Pancreas (tissue), 10 donors: ENCODE measurements at places on chromosomes 3 and 15.

DNA sequence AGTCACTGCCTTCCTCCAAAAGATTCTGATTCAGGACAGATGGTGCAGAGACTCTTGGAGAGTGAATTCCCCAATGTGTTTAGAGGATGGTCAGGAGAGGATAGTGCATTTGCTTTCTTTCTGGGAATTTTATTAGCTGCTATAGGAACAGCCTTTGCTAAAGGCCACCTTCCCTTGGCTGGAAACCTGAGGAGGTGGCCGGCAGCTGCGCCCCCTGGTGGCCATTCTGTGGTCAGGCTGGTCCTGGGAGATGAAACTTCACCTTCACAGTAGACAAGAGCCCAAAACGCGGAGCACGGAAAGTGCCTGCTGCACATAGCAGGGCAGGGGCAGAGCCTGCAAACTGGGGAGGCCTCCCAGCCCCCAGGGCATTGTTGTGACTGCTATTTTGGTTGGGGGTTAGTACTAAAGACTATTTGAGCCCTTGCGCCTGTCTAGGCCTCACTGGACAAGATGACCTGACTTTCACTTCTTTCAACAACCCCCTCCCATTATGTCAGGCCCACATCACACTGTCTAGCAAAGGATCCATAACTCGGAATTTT is 34.3 kb downstream of the SEC22C start:
- H3K27me3 ChIP-seq: no peaks in the 10 kb centered on the region
- peaks cover 21% of the 10 kb centered on the region for H3K4me1 ChIP-seq
- H3K27ac ChIP-seq: no peak overlapping the region
- H3K4me3 ChIP-seq: no peak overlapping the region

- no peaks in the 10 kb centered on the region for H3K27me3 ChIP-seq
- no peaks in the 10 kb centered on the region for H3K36me3 ChIP-seq
- DNase-seq: no peak
- H3K4me1 ChIP-seq: no peaks in the 10 kb centered on the region
- H3K27ac ChIP-seq: no peak overlapping the region
These were observed 56.3 kb downstream of the SLCO2A1 start for GRCh38 chr3:133973249-133973980.

DNA sequence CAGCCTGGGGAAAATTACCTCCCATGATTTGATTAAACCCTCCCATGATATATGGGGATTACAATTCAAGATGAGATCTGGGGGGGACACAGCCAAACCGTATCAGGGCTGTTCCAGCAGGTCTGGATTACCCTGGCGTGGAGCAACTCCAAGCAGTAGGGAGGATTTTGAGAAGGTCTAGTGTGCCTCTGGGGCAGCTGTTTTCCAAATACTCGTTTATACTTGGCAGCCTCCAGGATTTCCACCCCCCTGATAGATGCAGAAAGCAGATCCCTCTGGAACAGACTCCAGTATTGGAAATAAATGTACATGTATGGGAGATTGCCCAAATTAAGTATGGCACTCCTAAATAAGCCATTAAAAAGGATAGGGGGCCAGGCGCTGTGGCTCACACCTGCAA is 7.7 kb upstream of the IRAK2 start:
- no peaks in the 10 kb centered on the region for H3K4me1 ChIP-seq
- no peaks in the 10 kb centered on the region for H3K36me3 ChIP-seq
- H3K27me3 ChIP-seq: no peaks in the 10 kb centered on the region
- DNase-seq: no peak
- H3K4me3 ChIP-seq: no peak overlapping the region

- DNase-seq: no peak
- H3K4me1 ChIP-seq: peaks cover 7% of the 10 kb centered on the region
- no peak overlapping the region for H3K27ac ChIP-seq
- H3K4me3 ChIP-seq: no peak overlapping the region
These were observed 1.9 kb upstream of the SPG21 start for GRCh38 chr15:64991536-64992135.

- DNase-seq: no peak
- H3K27ac ChIP-seq: no peak overlapping the region
- no peaks in the 10 kb centered on the region for H3K36me3 ChIP-seq
- H3K4me1 ChIP-seq: no peaks in the 10 kb centered on the region
These were observed 272.9 kb upstream of the BCHE start for GRCh38 chr3:166110102-166110501.

GRCh38 chr15:25739687-25740121 is 123.4 kb downstream of the ATP10A start:
- H3K36me3 ChIP-seq: no peaks in the 10 kb centered on the region
- H3K4me3 ChIP-seq: no peak overlapping the region
- H3K27ac ChIP-seq: no peak overlapping the region
- DNase-seq: no peak
- H3K4me1 ChIP-seq: no peaks in the 10 kb centered on the region
- peaks cover 5% of the 10 kb centered on the region for H3K27me3 ChIP-seq

GRCh38 chr15:88897142-88897455 is 1.8 kb upstream of the HAPLN3 start:
- H3K27me3 ChIP-seq: no peaks in the 10 kb centered on the region
- H3K27ac ChIP-seq: no peak overlapping the region
- H3K4me1 ChIP-seq: peaks cover 7% of the 10 kb centered on the region
- no peak for DNase-seq
- H3K36me3 ChIP-seq: no peaks in the 10 kb centered on the region

DNA sequence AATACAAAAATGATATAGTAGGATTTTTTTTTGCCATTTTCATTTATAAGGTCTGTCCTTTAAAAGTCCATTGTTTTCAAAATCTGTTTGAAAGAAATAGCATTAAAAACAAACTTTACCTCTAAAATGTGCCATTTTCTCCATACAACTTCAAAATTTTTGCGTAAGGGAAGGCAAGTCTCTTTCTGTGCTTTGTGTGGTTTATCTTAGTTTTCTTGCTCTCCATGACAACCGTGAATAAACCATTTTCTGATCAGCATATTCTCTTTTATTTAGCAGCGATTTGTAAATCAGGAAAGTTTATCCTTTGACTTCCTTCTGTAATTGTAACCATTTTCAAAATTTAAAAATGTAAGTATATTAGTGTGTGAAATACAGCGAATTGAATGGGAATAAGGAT is 147.9 kb upstream of the CGNL1 start:
- no peak overlapping the region for H3K4me3 ChIP-seq
- no peaks in the 10 kb centered on the region for H3K4me1 ChIP-seq
- no peaks in the 10 kb centered on the region for H3K36me3 ChIP-seq
- H3K27me3 ChIP-seq: no peaks in the 10 kb centered on the region
- H3K27ac ChIP-seq: no peak overlapping the region

DNA sequence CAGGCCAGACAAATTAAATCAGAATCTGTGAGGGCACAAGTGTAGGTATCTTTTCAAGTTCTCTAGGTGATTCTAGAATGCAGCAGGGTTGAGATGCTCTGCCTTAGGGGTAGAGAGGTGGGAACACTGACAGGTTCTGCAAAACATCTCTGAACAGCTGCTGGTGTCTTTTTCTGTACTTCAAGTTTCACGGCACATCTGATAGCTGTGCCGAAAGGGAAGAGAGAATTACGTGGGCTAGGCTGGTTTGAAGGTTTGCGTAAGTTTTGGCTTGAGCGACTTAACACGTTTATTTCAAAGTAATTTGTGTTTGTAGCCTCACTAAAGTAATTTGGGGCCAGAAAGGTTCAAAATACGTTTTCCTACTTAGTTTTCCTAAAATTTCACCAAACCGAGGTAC is 22.5 kb downstream of the PXK start:
- no peak overlapping the region for H3K4me3 ChIP-seq
- no peaks in the 10 kb centered on the region for H3K36me3 ChIP-seq
- no peak for DNase-seq
- H3K27ac ChIP-seq: no peak overlapping the region
- no peaks in the 10 kb centered on the region for H3K27me3 ChIP-seq

- no peaks in the 10 kb centered on the region for H3K27me3 ChIP-seq
- H3K4me1 ChIP-seq: no peaks in the 10 kb centered on the region
- DNase-seq: no peak
- H3K36me3 ChIP-seq: no peaks in the 10 kb centered on the region
- no peak overlapping the region for H3K4me3 ChIP-seq
These were observed 17.1 kb upstream of the EPHB3 start for GRCh38 chr3:184544513-184544861.

GRCh38 chr3:31831591-31831990 is 149.5 kb downstream of the OSBPL10 start:
- no peaks in the 10 kb centered on the region for H3K36me3 ChIP-seq
- no peaks in the 10 kb centered on the region for H3K4me1 ChIP-seq
- no peak for DNase-seq
- no peak overlapping the region for H3K4me3 ChIP-seq

- peak overlapping the region; percentile 22 for H3K4me3 ChIP-seq
- no peaks in the 10 kb centered on the region for H3K36me3 ChIP-seq
- H3K27me3 ChIP-seq: no peaks in the 10 kb centered on the region
These were observed 46.4 kb downstream of the DNASE1L3 start for GRCh38 chr3:58164199-58164879.

DNA sequence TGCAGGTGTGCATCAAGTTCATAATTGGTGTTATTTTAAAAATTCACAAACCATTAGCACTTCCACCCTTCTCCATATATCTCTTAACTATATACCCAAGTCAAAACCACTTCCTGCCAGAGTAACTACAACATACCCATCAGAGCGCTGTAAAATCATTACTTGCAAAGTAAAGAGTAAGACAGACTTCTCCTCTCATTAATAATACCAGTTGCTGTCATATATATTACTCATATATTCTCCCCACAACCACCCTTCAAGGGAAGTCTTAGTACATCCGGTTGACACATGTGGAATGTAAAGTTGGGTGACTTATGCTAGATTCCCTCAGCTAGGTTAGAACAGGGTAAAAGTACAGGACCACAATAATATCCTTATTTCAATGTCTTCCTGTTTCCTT is 5.6 kb downstream of the TERC start:
- H3K36me3 ChIP-seq: no peaks in the 10 kb centered on the region
- no peak overlapping the region for H3K4me3 ChIP-seq
- no peaks in the 10 kb centered on the region for H3K27me3 ChIP-seq
- H3K4me1 ChIP-seq: no peaks in the 10 kb centered on the region
- no peak for DNase-seq

DNA sequence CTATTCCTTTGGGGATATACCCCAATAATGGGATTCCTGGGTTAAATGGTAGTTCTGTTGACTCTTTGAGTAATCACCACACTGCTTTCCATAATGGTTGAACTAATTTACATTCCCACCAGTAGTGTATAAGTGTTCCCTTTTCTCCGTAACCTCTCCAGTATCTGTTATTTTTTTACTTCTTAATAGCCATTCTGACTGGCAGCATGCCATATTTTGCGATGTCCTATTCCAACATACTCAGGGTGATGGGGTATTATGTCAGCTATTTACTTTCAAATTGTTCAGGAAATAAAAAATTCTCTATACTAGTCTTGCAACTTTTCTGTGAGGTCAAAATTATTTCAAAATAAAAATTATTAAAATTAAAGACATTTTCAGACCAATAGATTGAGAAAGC is 9.1 kb upstream of the PARP14 start:
- no peaks in the 10 kb centered on the region for H3K27me3 ChIP-seq
- H3K36me3 ChIP-seq: no peaks in the 10 kb centered on the region
- H3K4me1 ChIP-seq: no peaks in the 10 kb centered on the region
- H3K27ac ChIP-seq: no peak overlapping the region

DNA sequence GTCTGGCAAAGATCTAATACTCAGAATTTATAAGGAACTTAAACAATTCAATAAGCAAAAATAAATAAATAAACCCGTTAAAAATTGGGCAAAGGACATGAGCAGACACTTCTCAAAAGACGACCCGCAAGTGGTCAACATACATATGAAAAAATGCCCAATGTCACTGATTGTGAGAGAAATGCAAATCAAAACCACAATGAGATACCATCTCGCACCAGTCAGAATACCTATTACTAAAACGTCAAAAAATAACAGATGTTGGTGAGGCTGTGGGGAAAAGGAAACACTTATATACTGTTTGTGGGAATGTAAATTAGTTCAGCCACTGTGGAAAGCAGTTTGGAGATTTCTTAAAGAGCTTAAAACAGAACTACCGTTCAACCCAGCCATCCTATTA is 188.0 kb upstream of the MRPL3 start:
- no peaks in the 10 kb centered on the region for H3K4me1 ChIP-seq
- H3K36me3 ChIP-seq: no peaks in the 10 kb centered on the region
- H3K27me3 ChIP-seq: no peaks in the 10 kb centered on the region
- no peak for DNase-seq
- no peak overlapping the region for H3K4me3 ChIP-seq

- no peak for DNase-seq
- H3K27ac ChIP-seq: no peak overlapping the region
These were observed 82.1 kb upstream of the POMGNT2 start for GRCh38 chr3:43187836-43188479.

DNA sequence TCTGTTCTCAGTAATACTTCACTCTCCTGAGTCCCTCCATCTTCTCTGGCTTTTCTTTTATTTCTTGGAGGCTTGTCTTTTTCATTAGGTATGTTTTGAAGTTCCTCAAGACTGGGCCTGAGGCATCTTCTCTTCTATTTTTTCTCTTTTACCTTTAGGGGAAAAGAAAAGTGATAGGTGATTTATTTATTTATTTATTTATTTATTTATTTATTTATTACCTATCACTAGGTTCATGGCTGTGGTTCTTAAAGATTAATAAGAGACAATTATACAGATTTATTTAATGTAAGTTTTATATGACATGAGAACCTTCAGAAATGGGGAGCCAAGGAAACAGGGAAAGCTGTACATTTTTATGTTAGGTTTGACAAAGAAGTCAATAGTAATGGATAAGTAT is 330.3 kb upstream of the RBMS3 start:
- no peaks in the 10 kb centered on the region for H3K4me1 ChIP-seq
- H3K27ac ChIP-seq: no peak overlapping the region
- no peak for DNase-seq
- H3K36me3 ChIP-seq: no peaks in the 10 kb centered on the region
- H3K4me3 ChIP-seq: no peak overlapping the region

GRCh38 chr15:52731732-52732470 is 52.7 kb upstream of the ATOSA start:
- H3K27ac ChIP-seq: no peak overlapping the region
- no peak for DNase-seq
- peaks cover 3% of the 10 kb centered on the region for H3K4me1 ChIP-seq
- H3K27me3 ChIP-seq: no peaks in the 10 kb centered on the region

- no peak for DNase-seq
- no peak overlapping the region for H3K4me3 ChIP-seq
- no peaks in the 10 kb centered on the region for H3K27me3 ChIP-seq
- H3K27ac ChIP-seq: no peak overlapping the region
- no peaks in the 10 kb centered on the region for H3K4me1 ChIP-seq
- no peaks in the 10 kb centered on the region for H3K36me3 ChIP-seq
These were observed 49.3 kb upstream of the HEG1 start for GRCh38 chr3:125105116-125105515.

DNA sequence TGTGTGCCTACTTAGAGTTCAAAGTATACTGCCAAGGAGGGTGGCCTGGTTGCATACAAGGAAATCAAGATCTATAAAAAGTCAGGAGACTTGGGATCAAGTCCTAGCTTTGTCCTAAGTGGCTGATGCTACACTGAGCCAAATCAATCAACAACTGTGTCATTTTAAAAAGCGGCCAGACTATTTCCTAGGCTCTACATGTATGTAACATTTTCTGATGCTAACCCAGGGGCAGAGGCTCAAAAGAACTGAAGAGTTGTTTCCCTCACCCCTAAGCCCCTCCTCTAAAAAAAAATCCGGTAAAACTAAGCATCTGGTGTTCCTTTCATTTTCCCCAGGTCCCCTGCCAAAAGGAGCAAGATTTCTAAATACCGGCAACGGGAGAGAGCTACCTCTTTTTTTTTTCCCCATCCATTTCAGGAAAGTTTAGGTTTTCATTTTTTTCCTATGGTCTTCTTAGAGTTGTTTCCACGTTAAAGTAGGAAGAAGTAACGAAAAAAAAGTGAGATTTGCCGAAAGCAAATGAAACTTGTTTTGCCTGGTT is 18.8 kb upstream of the CHD2 start:
- no peak for DNase-seq
- no peaks in the 10 kb centered on the region for H3K36me3 ChIP-seq
- H3K4me1 ChIP-seq: peaks cover 30% of the 10 kb centered on the region
- H3K27me3 ChIP-seq: no peaks in the 10 kb centered on the region
